8988T (cell line): ENCODE measurements at places on chromosomes 6 and 20.

DNA sequence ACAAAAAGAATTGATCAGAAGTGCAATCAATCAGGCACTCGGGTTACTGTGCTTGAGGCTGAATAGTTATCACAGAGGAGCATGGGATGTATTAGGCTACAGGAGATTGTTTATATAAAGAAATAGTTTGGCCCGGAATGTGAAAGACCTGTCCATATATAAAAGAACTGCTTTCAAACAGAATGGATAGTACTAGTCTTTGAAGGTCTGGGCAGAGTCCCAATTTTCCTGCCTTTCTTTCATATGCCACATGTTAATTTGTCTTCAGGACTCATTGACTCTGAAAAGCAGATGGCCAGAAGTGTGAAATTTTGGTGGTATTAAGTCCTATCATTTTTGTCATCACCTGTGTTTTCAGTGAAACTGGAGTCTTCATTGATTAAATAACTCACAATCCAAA lies 314.5 kb downstream of the EYA4 start:
- DNase-seq, result no peak

GRCh38 chr6:151036869-151037680 lies 171.6 kb downstream of the MTHFD1L start:
- no peak for DNase-seq

DNA sequence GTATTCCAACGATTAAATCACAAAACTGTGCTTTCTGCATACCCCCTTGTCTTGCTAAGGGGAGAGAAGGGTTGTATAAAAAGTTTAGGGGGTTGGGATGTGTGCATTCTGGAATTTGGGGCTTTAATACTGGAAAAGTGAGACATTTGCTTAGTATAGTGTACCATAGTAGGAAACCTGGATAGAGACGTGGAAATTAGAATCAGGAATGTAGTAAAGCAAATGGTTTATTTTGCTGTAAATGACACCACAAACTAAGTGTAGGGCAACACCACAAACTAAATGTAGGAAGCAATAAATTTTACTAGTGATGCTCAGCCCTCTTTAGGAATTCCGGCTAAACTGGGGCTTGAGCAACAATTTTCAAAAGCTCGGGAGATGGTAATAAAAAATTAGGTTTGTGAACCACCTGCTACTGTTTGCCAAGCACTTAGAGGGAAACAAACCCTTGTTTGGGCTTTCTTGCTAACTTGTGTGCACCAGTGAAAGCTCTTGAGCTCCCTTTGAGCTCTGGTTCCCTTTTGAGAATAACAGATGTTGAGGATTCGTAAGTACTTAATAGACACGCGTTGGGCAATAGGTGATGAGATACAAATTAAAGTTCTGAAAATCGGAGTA lies 13.8 kb downstream of the BRD2 start:
- no peak for DNase-seq

DNA sequence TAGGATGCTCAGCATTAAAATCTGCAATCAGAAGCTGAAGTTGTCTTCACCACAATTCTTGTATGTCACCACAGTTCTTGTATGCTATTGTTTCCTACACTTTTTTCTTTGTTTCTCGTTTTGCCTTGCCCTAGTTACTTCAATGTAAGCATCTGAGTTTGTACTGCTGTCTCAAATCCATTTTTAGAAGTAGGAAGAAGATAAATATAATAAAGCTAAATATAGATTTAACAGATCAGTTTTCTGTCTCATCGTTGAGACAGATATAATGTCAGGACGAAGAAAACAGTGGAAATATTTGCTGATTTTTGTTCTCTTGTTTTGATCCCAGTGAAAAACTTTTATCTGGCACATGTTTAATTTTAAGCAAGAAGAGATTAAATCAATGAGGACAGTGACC lies 318.0 kb downstream of the QKI start:
- DNase-seq, result no peak

DNA sequence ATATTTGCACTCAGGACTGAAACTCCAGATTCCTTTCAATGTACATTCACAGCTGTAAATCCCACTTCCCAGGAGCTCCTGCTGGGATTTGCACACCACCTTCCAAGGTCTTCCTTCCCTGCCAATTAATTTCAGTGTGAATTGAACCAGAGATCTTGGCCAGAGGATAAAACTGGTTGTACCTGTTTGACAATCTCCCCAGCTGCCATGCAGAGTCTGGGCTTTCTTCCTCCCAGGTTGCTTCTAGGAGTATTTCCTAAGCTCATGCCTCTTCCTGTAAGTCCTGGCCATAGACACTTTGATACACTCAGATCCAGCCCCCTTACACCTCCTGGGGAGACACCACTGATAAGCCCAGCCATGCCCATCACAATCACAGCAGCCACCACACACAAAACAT lies 15.6 kb downstream of the MAFB start:
- no peak for DNase-seq
